ENCODE measurements at places on chromosomes 6 and 20.
A peak's percentile ranks its signal among the peaks of the same experiment; 100 is the strongest.

- no peak for DNase-seq
Measured at GRCh38 chr6:158285656-158286021, 26.6 kb upstream of the TULP4 start.

- no peak for DNase-seq
Measured at GRCh38 chr6:107264357-107264840, 149.1 kb upstream of the BEND3 start.

DNA sequence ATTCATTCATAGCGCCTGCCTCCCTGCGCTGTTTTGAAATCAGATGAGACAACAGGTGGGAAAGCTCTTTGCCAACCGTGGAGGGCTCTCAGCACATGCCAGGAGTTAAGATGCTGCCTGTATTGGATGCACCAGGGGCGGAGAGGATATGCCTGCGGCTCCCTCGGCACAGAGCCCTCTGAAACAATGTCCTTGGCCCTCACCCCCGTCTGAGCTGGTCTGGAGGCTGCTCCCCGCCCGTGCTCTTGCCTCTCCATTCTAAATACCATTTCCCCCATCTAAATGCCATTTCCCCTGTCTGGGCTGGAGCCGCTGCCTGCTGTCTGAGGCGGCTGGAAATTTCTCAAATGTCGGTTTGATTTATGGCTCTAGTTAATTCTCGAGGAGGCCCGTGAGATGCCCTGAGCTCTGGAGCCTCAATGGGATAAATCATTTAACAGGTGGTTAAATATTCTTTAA, 50.8 kb upstream of the MLN start:
- no peak for DNase-seq

DNA sequence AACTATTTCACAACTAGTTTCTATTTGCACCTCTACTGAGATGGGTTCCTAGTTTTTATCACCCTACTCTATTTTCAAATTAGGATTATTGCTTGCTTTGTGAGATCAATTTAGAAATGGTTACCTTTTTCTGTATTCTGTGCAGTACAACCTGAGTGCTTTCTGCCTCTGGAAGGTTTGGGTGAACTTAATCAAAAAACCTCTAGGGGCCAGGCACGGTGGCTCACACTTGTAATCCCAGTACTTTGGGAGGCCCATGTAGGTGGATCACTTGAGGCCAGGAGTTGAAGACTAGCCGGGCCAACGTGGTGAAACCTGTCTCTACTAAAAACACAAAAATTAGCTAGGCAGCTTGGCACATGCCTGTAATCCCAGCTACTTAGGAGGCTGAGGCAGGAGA, 63.3 kb downstream of the SCAF8 start:
- DNase-seq = no peak

- peak; percentile 58 for DNase-seq
Measured at GRCh38 chr20:50635676-50636600, 55.4 kb downstream of the RIPOR3 start.

DNA sequence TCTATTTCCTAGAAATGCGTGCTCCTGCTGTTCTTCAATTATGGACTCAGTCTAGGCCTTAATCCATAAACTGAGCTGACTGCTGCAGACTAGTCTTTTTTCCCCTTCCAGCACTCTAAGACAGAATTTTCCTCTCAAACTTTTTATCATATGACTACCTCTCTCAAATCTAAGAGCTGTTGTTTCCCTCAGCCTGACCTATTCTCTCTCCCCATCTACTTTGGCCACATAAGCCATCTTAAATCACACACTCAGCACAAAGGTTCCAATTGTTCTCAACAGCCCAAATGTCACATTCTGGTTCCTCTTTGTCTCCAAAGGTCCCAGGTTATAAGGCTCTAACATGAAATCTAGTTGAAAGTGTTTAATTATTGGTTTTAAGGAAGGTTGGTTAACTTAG, 85.2 kb downstream of the PRSS35 start:
- DNase-seq = no peak

GRCh38 chr20:35731469-35731788, 10.6 kb downstream of the RBM39 start:
- no peak for DNase-seq

DNA sequence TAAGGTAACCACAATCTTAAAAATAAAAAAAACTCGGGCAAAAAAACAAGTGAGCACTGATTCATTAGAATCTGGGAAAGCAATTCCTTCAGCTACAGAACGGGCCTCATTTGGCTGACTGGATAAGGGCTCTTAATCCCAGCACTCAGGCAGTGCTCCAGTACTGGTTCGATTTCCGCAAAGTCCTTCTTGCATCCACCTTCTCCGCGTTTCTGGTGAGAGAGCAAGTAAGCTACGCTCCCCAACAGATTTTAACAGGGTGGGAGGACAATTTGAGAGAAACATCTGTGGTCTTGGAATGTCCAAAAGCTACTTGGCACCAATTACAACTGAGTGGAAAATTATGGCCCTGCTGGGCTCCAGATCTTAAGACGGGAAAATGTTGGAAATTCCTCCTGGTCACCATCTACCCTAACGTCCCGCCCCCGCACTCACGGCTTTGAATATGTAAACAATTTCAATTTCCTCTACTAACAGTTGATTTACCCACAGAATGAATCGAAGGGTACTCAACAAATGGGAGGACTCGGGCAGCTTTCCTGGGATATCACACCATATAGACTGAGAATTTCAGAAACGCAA, 18.1 kb upstream of the ZSCAN9 start:
- DNase-seq = no peak

DNA sequence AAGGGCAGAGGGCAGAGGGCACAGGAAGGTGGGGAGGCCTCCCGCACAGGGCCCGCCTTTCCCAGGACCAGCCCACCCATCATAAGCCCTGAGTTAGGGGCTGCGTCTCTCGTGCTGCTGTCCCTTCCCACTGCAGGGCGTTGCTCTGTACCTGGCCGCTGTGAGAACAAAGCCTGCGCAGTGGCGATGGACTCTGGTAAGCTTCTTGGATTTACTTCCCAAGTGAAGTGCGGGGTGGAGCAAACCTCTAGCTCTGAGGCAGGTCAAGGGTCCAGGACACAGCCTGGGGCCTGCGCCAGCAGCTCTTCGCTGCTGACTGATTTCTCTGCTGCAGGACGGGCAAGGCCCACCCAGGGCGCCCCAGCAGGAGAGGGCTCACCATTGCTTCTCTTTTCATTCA, 23.9 kb downstream of the INSM1 start:
- no peak for DNase-seq

GRCh38 chr6:168623736-168624135, 182.8 kb downstream of the SMOC2 start:
- DNase-seq = no peak

- no peak for DNase-seq
Measured at GRCh38 chr6:10210052-10210451, 204.8 kb downstream of the TFAP2A start.

DNA sequence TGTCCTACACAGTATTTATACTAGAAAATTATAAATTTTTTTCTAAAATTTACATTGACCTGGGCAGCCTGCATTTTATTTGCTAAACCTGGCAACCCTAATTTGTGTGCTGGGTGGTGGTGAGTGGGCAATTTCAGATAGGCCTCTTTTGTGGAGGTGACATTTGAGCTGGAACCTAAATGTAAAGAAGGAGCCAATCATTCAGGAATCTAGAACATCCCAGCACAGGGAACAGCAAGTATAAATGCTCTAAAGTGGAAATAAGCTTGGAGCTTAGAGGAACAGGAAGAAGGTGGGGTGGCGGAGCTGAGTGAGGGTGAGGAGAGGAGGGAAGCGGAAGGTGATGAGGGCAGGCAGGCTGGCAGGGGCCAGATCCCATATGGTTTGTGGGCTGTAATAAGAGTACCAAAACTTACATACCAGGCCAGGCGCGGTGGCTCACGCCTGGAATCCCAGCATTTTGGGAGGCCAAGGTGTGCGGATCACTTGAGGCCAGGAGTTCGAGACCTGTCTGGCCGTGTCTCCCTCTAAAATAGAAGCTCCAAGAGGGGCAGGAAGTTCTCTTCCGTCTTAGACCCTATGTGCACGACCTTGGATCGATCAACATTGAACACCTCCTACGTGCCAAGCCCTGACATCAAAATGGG, 549 bp upstream of the CSE1L start:
- DNase-seq = no peak

- no peak for DNase-seq
Measured at GRCh38 chr6:169801396-169802160, 50.2 kb downstream of the ERMARD start.

GRCh38 chr20:32158943-32159660, 48.4 kb downstream of the PLAGL2 start:
- no peak for DNase-seq

DNA sequence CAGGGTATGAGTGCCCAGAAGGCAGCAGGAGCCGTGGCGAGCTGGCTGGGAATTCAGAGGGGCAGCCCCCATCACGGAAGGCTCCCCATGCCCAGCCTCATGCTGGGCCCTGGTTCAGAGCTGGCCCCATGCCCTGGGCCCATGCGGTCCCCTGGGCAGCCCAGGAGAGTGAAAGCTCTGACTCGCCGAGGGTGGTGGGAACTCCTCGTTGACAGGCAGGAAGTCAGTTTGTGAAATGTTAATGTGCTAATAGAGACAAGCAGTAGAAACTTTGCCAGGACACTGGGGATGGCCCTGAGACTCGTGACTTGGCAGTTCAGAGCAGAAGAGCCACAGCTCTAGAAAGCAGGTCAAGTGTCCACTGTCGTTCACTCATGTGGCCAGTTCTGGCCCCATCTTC, 353.0 kb downstream of the TAF4 start:
- no peak for DNase-seq

- DNase-seq = no peak
Measured at GRCh38 chr20:59437601-59438031, 137.2 kb downstream of the EDN3 start.

- no peak for DNase-seq
Measured at GRCh38 chr6:14943116-14943515, 302.8 kb upstream of the JARID2 start.

DNA sequence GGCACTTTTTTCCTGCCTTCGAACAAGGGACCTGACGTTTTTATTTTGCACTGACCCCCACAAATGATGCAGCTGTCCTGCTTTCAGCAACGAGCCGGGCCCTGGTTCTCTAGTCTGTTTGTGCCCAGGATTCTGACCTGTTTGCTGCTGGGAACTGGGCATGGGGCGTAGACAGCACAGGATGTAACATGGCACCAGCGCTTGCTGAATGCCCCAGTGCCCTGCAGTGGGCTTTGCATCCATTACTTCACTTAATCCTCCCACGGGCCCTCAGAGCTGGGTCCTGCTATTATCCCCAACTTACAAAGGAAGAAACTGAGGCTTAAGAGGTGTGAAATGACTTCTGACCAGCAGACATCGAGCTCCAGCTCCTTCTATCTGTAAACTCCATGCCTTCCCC, 80.4 kb upstream of the PMEPA1 start:
- no peak for DNase-seq

- no peak for DNase-seq
Measured at GRCh38 chr6:16413399-16413798, 175.0 kb downstream of the GMPR start.

GRCh38 chr6:159493231-159493897, 199.7 kb downstream of the SOD2 start:
- no peak for DNase-seq

GRCh38 chr6:2942914-2943563, 28.3 kb downstream of the SERPINB6 start:
- no peak for DNase-seq

- DNase-seq = no peak
Measured at GRCh38 chr20:62126141-62126540, 3.9 kb downstream of the LSM14B start.

DNA sequence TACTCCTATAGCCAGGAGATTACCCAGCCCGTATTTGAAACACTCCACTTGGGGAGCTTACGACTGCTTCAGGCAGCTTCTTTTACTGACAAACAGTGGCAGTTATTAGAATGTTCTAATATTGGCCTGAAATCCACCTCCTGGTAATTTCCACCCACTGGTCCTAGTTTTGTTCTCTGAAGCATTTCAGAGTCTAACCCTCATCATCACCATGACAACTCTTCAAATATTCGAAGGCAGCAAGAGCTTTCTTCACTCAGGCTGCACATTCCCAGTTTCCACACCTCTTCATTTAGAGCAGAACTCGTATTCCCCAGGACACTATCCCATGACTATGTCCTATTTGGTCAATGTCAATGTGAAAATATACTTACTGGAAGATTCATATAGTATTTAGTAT, 325.6 kb downstream of the UBE3D start:
- DNase-seq = no peak

GRCh38 chr6:160426136-160426535, 78.0 kb downstream of the SLC22A3 start:
- DNase-seq = no peak

GRCh38 chr6:42819803-42820511, 38.1 kb downstream of the BICRAL start:
- DNase-seq = no peak

GRCh38 chr6:37236921-37237320, 20.7 kb upstream of the TBC1D22B start:
- DNase-seq = no peak

DNA sequence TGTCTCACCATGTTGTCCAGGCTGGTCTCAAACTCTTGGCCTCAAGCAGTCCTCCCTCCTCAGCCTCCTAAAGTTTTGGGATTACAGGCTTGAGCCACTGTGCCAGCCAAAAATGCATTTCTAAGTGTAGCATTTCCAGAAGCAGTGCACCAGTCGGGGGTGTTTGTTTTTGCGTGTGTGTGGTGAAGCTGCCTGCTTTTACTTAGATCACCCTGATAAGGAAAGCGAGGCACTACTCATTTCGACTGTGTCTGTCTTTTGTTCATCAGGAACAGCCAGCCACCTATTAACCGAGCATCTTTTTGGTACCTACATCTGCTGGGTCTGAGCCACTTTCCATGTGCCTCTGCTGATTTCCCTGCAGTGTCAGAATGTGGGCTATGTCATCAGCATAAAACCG, 18.7 kb downstream of the SIRT5 start:
- no peak for DNase-seq

DNA sequence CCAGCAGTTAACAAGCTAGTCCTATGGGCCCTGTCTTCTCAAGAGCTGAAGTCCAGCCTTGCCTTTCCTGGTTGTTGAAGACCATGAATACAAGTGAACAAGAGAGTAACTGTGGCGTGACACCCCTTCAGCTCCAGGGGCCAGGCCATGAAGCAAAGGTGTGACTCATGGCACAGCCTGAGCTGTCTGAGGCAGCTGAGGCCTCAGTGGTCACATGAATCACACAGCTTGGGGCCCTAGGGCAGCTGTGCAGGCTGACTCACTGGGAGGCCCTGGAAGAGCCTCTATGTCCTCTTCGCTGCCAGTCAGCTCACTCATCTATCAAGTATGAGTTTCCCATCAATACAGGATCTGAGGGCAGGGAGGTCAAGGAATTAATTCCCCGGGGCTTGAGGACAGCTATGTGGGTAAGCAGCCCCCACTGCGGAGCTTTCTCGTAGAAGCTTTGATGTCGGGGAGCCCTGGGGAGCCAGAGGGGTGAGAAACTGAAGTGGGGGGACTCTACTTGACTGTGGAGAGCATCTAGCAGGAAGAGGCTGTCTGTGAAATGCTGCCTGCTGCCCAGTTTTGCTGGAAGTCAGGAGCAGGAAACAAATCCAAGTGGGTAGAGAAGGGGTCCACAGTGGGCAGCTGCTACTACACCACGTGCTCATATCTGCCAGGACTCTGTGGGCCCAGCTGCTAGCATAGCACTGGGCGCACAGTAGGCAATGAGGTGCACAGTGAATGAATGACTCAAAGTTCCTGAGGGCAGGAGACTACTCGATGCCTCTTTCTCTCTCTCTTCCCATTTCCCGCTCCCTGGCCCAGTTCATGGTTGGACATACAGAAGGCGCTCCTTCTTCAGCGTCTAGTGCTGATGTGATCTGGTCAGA, 13.7 kb upstream of the FAM83C start:
- no peak for DNase-seq
